ENCODE measurements at places on chromosomes 11 and 22.

GRCh38 chr11:120343429-120343828 is 7.2 kb downstream of the ARHGEF12 start:
- DNase-seq: no peak

DNA sequence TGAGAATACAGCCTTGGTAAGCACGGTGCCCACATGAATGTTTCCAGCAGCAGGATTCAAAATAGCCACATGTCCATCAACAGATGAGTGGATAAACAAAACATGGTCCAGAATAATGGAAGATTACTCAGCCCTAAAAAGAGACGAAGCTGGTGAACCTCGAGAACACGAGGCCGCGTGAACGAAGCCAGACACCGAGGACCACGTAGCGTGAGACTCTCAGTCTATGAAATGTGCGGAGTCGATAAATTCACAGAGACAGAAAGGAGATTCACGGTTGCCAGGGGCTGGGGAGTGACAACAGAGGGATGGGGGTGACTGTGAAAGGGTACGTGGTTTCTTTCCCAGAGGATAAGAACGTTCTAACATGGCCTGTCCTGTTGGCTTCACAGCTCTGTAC is 2.9 kb upstream of the ASCL2 start:
- no peak for DNase-seq

DNA sequence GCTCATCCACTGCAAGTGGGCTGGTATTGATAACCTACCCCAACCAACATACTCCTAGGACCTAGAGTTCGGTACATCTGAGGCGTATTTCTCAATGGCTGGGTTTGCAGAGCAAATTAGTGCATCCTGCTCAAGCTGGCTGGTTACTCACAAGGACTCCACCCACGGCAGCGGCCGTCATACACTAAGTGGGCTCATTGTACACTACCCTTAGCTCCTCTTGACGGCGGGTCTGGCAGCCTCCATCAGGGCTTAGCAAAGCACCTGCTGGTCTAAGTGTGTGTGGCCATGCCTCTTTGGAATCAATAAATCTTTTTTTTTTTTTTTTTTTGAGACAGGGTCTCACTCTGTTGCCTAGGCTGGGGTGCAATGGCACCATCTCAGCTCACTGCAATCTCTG is 20.2 kb upstream of the KCNJ11 start:
- DNase-seq: no peak

- DNase-seq: no peak
These were observed 873.7 kb upstream of the FAT3 start for GRCh38 chr11:91350931-91351330.

GRCh38 chr22:47090591-47091245 is 328.3 kb downstream of the TBC1D22A start:
- no peak for DNase-seq

DNA sequence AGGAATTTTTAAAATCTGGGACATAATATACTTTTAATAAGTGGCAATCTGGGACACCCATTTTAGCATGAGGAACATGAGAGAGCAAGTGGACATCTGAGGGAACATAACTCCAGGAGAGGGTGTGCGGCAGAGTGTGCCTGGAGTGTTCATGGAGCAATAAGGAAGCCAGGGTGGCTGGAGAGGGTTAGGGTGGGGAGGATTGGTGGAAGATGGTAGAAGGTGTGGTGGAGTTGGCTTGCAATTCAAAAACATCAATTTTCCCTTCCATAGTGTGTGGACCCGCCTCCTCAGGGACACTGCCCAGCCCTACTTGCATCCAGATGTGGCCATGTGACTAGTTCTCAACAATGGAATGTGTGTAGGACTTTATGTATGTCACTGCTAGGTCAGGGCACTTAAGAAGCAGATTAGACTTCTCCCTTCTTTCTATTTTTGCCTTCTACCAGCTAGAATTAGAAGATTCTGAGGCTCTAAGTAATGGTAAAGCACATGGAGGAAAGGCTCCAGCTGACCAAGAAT is 4.4 kb upstream of the DENND5A start:
- DNase-seq: no peak

- no peak for DNase-seq
These were observed 40.2 kb upstream of the SLC25A1 start for GRCh38 chr22:19218541-19219233.

GRCh38 chr11:33915526-33915925 is 23.6 kb upstream of the LMO2 start:
- DNase-seq: no peak

DNA sequence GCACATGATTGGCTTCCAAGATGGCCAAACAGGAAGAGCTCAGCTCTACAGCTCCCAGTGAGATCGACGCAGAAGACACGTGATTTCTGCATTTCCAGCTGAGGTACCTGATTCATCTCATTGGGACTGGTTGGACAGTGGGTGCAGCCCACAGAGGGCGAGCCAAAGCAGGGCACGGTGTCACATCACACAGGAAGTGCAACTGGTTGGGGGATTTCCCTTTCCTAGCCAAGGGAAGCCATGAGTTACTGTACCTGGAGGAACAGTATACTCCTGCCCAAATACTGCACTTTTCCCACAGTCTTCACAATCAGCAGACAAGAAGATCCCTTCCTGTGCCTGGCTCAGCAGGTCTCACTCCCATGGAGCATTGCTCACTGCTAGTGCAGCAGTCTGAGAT is 131.2 kb downstream of the DLG2 start:
- no peak for DNase-seq

- DNase-seq: no peak
These were observed 15.3 kb upstream of the IL17REL start for GRCh38 chr22:50027639-50028537.

GRCh38 chr22:28883917-28884746 is 760 bp downstream of the ZNRF3 start:
- no peak for DNase-seq

DNA sequence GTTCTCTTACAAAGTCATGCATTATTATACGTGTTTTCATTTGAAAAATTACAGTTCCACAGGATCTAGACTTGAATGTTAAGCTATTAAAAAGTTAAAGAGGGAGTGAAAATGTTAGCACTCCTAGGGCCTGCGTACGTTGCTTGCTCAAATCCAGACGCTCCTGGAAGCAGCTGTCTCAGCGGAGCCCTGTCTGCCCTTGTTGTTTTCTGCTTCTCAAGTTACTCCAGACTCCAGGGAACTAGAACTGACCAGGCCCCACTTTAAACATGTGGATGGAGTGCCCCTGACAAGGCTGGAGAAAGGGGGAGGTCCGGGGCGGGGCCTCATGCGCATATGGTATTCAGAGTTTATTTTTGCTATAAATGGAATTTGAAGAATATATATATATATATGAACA is 9.6 kb downstream of the PARVB start:
- no peak for DNase-seq

GRCh38 chr11:36196411-36196998 is 92.7 kb downstream of the COMMD9 start:
- no peak for DNase-seq

DNA sequence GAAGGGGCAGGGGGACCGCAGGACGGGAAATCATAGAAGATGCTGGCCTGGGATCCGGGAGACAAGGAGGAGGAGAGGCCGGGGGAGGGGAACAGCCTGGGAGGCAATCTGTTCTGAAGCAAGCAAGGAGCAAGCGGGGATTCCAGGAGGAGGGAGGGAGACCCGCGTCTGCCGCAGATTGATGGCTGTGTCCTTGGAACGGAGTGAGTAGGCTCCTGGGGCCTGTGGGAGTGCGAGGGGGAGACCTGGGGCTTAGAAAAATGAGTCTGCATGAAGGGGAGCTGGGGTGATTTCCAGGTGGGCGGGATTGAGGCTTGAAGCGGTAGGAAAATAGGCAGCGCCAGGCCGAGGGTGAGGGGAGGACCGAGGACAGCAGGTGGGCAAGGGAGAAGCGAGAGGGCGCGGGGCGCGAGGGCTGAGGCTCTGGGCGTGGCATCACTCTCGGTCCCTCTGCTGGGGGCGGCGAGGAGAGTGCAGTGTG is 1.6 kb upstream of the LRRC55 start:
- no peak for DNase-seq

DNA sequence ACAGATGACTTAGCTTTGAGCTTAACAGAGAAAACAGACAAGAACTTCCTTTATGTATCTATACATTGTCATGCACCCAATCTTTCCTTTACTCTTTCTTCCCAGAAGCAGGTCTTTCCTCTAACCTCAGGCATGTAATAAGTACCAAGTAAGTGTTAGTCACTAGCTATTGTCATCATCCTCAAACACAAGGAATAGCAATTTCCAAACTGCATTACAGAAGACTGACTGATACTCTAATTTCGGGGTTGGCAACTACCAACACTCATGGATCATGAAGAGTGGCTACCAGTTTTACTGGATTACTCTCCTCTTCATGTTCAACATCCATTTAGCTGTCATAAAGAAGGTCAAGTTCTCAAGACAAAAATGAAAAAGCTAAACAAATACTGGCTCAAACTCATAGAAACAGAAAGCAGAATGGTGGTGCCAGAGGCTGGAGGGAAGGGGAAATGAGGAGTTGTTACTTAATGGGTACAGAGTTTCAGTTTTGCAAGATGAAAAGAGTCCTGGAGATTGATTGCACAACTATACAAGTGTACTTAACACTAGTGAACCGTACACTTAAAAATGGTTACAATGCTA is 111.6 kb downstream of the SIK3 start:
- DNase-seq: peak; percentile 8

DNA sequence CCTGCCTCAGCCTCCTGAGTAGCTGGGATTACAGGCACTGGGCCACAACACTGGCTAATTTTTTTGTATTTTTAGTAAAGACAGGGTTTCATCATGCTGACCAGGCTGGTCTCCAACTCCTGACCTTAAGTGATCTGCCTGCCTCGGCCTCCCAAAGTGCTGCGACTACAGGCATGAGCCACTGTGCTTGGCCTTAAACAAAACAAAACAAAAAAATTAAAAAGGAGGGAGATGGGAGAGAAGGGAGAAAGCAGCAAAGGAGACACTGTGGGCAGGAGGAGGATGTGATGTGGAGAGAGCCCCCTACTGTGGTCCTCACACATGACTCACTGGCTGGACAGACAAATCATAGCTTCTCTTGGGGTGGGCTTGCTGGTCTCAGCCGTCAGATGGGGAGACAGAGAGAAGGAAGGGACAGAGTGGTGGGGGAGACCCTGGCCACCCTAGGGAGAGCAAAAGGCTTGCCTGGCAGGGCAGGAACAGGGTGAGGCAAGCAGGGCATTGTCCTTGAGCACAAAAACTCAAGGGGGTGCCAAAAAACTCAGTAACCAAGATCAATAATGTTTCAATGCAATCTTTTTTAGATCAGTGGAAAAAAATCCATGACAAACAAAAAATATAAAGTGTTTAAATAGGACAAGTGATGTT is 31.6 kb downstream of the TPST2 start:
- no peak for DNase-seq

GRCh38 chr11:4751201-4751600 is 18.5 kb downstream of the OR51F1 start:
- DNase-seq: no peak

DNA sequence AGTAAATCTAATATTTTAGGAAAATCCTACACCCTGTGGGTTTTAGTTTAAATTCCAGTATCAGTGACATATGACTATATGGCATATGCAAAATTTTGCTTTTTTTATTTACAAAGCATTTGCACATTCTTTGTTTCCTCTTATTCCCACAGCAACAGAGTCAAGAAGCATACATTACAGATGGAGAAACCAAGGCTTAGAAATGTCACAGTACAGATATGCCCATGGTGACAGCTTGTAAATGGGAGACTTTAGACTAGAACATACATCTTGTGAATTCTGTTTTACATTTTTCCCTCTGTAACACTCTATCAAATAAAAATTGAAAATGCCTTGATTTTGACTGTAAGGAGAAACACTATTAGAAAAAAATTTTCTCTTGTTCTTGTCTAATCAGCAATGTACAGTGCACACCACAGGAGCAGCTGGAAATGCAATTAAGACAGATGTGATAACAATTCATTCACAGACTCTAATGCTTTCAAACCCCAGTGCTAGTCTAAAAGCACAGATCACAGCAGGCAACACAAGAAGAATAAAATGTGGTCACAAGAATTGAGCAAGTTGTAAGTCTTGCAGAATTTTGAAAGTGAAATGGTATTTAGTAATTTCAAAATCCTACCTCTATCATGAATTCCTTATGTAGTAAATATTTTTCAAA is 375.9 kb downstream of the LUZP2 start:
- no peak for DNase-seq

DNA sequence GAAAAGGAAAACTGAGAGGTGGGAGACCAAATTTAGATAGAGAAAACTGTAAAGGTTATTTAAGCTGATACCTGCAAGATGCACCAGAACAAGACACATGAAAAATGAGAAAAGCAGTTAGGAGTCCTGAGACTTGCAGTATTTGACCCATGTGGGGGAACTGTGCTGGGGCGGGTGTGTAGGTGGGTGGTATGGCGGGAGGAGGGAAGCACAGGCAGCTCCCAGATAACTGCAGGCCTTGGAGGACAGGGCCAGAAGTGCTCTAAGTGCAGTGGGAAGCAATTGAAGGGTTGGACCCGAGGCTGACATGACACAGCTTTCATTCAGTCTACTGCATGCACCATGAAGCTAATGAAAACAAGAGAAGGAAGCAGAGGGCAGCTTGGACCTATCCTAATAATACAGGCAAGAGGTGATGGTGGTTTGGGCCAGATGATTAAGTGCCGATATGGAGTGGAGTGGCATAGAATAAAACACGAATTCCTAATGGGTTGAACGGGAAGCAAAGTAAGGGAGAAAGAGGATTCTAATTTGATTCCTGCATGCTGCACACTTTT is 48.0 kb upstream of the ANO3 start:
- DNase-seq: no peak

DNA sequence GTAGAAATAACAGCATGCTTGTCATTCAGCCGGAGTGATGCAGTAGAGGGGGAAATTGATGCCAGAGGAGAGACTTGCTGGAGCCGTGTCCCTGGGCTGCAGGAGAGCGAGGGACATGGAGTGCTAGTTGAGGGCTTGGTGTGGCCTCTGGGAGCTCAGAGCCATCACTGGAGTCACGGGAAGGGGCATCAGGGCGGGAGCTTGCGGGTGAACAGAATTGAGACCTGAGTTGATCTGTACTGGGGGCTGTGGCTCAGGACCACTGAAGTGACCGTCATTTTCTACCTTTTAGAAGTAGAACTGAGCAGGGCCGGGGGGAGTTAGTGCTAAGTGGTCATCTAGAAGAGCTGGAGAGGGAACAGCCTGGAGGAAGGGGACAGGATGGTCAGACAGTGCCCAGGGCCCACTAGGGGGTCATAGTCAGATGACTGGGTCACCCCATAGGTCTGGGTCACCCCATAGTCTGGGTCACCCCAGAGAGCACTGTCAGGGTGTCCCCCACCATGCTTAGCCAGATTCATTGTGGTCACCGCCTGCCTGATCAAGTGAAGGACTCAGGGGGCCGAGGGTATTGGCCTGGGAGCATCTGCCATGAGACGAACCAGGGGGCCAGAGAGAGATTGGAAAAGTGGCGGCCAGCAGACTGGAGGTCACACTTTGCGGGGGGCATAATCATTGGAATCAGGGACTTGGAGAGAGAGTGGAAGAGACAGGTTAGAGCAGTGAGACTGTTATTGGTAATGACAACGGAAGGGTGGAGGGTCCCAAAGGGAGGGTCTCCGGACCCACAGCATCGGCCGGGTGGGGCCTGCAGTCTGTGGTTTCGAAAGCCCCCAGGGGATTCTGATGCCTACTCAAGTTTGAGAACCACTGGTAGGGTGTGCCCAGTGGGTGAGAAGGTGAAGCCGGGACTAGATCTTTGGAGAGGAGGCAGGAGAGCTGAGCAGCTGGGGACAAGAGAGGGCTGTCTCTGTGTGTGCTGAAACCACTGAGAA is 15.2 kb downstream of the RIBC2 start:
- no peak for DNase-seq

Data from amniotic stem cell (primary cell).